ENCODE measurements at places on chromosomes 11 and 22. TPM values are rescaled to one million over a fixed set of nuclear protein-coding genes. Genes with fewer than 3 reads are reported as not detected.

DNA sequence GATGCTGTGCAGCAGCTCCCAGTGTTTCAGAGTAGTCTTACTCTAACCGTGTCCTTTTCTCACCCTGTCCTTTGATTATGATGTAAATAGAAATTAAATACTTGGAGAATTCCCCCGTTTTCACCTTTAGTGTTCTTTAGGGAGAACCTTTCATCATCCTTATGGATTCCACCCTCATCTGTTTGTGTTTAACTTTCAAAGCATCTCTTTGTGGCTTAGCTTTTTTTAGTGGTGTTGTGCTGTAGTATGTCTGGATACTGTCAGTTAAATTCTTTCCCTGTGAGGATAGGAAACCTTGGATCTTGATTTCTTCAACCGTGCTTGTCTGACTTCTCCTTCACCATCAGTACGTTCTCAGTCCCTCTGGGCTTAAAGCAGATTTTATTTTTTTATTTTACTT, 48.5 kb downstream of the PPP6R3 start:
- no peak for DNase-seq

DNA sequence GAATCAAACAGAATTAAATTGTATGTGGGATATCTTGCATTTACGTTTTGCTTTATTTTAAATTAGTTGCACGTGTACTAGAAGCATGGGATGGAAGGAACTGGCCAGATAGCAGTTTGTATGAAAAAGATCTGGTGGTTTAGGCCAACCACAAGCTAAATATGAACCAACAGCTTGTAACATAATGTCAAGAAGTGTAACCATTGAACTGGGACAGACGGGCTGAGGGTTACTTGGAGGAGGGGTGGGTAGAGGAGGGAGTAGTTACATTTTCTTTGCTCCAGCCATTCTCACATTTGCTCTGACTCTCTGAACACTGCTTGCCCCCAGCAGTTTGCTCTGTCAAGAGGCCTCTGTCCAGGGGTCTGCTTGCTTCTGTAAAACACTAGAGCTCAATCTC, 31.7 kb upstream of the CXCR5 start:
- peak; percentile 86 for DNase-seq

GRCh38 chr11:74771139-74771538, 22.5 kb downstream of the RNF169 start:
- DNase-seq, result no peak

Gene RAG1
- total RNA-seq, result not detected

DNA sequence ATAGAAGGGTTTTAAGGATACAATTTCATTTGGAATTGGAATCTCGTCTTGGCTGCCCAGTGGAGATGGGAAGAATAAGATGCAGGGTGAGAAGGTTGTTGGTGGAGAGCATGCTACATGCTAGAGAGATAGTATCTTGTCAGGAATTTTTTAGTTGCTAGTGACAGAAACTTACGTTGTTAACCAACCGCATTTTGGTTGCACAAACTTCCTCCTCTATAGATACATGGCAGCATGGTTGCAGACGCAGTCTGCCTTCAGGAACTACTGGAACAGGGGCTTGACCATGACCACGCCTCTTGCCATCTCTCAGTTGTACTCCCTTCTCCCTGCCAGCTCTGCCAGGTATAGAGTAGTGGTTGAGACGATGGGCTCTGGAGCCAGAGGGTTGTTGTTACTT, 13.5 kb upstream of the CCDC90B start:
- DNase-seq, result no peak

DNA sequence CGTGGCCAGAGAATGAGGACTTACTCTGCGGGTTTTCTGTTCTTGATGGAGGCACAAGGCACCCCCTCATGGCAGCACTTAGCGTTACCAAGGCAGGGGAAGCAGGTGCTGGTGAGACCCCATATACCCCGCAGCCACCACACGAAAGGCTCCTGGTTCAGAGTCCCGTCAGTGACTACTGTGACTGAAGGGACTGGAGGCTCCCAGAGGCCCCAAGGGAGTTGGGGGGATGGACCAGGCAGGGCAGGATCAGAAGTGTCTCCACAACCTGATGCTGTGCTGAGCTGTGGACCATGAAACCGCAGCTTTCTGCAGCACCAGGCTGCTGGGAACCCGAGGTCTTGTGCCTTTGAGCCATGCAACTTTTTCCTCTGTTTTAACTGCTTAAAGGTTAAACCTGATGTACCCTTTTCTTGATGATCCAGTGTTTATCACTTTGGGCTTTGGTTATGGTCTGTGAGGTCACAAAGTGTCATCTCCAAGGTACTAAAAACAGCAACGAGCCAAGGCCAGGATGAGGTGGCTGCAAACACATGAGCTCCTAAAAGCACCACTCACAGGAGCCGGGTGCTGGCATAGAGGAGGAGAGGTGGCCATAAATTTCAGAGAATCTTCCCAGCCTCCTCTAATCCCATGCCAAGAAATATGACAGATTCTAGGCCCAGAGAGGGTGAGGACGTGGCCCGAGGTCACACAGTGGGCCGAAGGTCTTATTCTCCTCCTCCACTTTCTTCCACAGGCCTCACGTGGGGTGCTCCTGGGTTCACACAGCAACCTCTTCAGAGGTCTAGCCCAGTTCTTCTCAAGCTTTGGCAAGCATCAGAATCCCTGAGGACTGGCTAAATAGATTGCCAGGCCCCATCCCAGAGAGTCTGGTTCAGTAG, 4.2 kb upstream of the LRRC32 start:
- DNase-seq, result peak; percentile 88

GRCh38 chr11:68565768-68566167, 105.2 kb downstream of the PPP6R3 start:
- DNase-seq, result no peak

Gene RAB30
- 132 TPM for total RNA-seq

GRCh38 chr22:41290262-41291221, 4.6 kb upstream of the RANGAP1 start:
- DNase-seq, result no peak

DNA sequence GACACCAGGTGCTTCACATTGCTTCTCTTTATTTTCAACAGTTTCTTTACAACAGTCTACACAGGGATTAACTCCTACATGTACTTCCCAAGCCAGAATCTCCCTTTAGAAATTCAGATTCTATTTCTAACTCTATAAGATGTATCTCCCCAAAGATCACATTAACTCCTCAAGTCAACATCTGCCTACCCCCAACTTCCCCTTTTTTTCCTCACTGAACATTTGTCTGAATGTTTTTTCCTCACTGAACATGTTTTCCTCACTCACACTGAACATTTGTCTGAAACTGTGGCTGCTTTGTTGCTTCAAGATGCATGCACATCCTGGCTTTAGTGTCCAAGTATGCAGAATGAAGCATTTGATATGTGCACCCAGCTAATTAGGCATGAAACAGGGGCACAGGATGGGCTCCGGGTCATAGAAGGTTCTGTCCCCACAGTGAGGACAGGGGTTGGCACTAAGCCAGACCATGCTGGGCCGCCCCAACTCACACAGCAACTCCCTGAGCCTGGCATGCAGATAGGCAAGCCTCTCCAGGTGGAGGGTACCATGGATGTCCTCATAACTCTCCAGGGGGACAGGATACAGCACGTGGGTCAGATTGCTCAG, 11.3 kb downstream of the PRAME start:
- no peak for DNase-seq

Gene DEPDC5
- total RNA-seq, result 70.4 TPM

GRCh38 chr11:59247531-59248227, 35.0 kb upstream of the MPEG1 start:
- no peak for DNase-seq

GRCh38 chr11:64996710-64997380, at the start of gene BATF2:
Gene BATF2, minus strand, starts transcription at chr11:64996971. Its CDS starts 57 bp downstream, at chr11:64996914.
- peak; percentile 62 for DNase-seq

Gene LMO2
- total RNA-seq, result 2.0 TPM

DNA sequence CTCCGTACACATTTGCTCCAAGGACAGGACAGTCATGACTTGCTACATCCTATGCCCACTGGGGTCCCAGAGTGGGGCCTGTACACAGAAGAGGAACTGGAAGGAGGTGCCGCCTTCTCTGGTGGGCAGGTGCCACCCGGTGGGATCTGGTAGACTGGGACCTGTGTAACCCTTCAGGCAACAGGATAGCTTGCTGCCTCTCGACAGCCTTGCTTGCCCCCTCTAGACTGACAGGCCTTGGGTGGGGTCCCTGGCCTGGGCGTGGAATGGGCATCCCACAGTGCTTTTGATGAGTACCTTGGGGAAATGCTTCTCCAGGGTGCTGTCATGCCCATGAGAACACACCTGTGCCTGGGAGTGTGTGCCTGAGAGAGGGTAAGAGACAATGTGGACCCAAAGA, 15.8 kb downstream of the SHANK3 start:
- no peak for DNase-seq

GRCh38 chr22:46742576-46743221, 4.6 kb upstream of the CERK start:
- no peak for DNase-seq

DNA sequence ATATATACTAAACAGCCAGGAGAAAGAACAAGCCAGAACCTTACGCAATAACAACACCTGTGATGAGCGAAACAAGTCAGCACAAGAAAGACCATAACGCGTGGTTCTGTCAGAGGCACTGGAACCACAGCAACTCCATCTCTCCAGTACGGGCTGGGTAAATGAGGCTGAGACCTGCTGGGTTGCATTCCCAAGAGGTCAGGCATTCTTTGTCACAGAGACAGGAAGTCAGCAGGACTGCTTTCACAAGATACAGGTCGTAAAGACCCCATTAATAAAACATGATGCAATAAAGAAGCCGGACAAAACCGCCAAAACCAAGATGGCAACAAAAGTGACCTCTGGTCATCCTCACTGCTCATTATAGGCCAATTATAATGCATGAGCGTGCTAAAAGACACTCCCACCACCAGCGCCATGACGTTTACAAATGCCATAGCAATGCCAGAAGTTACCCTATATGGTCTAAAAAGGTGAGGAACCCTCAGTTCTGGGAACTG, 21.7 kb downstream of the TPST2 start:
- no peak for DNase-seq

DNA sequence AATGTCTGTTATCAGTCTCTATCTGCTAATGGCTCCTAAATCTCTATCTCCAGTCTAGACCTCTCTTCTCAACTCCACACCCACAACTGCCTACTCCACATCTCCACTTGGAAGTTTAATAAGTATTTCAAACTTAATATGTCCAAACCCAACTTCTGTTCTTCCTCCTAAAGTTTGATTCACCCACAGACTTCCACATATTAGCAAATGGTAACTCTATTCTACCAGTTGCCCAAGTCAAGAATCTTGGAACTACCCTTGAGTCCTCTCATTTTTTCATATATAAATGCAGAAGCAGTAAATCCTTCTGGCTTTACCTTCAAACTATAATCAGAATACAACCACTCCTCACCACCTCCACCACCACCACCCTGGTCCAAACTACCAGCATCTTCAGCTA, 6.7 kb upstream of the JAML start:
- DNase-seq, result no peak

GRCh38 chr11:9569588-9570164, 3.8 kb upstream of the WEE1 start:
- no peak for DNase-seq

GRCh38 chr11:44313761-44314489, 4.0 kb upstream of the ALX4 start:
- no peak for DNase-seq

DNA sequence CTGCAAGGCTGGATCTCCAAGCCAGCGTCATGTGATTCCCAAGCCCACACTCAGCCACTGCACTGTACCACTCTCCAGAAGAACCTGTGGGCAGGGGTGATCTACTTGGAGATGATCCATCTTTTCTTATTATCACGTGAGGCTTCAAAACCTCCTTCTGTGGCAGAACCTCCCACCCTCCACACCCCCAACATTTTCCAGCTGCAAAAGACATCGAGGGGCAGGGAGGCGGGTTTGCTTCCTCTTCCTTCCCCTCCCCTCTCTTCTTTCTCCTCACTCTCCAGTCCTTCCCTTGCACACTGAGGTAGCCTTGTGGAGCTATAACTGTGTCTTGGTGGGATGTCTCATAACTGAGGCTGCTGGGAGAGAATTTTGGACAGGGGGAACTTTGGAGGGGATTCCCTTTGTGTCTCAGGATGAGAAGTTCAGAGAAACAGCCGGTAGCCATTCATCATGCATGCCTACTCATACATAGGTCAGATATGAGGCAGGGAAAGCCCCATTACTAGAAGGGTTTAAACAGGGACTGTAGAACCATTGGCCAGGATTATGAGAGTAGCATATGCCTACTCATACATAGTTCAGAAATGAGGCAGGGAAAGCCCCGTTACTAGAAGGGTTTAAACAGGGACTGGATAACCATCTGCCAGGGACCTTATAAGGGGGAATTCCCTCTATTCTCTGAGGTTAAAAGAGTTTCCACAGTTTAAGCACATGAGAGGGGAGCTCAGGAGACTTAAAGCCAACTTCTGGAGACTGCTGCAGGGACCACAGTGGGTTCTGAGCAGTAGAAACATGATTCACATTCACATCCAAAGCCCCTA, 420.7 kb upstream of the CADM1 start:
- DNase-seq, result no peak

- no peak for DNase-seq
Measured at GRCh38 chr22:38271927-38272372, 860 bp downstream of the TMEM184B start.

Gene MMP7
- total RNA-seq, result not detected

GRCh38 chr11:81674211-81674610, 1059.5 kb downstream of the FAM181B start:
- no peak for DNase-seq

GRCh38 chr22:46528121-46528610, 9.3 kb downstream of the CELSR1 start:
- no peak for DNase-seq

GRCh38 chr11:134377876-134378275, 34.2 kb downstream of the B3GAT1 start:
- no peak for DNase-seq

Gene SPON1
- total RNA-seq, result not detected

- no peak for DNase-seq
Measured at GRCh38 chr22:26431261-26431995, 2.4 kb downstream of the ASPHD2 start.

Gene BIRC3
- total RNA-seq, result 66.9 TPM

DNA sequence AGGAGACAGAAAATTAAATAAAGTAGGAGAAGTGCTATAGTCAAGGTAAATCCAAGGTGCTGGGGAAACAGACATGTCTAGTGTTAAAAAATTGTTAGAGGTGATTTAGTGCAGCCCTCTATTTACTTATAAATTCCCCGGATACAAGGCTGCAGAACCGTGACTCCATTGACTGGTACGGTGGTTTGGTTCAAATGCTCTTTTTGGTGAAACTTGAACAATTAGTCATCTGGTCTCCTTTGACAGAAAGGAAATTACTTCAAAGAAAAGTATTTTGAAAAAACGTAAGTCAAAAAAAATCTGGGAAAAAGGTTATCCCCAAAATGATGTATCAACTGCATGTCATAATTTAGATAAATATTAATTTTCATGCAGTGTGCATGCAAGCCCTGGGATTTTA, 399.2 kb downstream of the CNTN5 start:
- DNase-seq, result no peak

GRCh38 chr11:69892237-69892985, 73.2 kb upstream of the FGF3 start:
- no peak for DNase-seq

Gene FGF3
- total RNA-seq, result not detected

- DNase-seq, result no peak
Measured at GRCh38 chr11:35208795-35209194, 69.8 kb downstream of the CD44 start.
